ENCODE measurements at places on chromosomes 1 and 21. TPM values are rescaled to one million over a fixed set of nuclear protein-coding genes. Genes with fewer than 3 reads are reported as not detected.

Gene LCA5L
- 2.2 TPM for total RNA-seq

Gene LMOD1
- total RNA-seq, result not detected

Gene STX12
- 10.0 TPM for total RNA-seq

Gene KLHDC8A
- total RNA-seq, result 0.47 TPM

Gene CNTN2
- not detected for total RNA-seq

Gene TCHH
- 0.19 TPM for total RNA-seq

Gene CHODL
- total RNA-seq, result not detected

Gene LCE1F
- total RNA-seq, result not detected

Gene TSPAN2
- total RNA-seq, result 1.4 TPM

Gene MROH7
- total RNA-seq, result not detected

Gene RPAP2
- total RNA-seq, result 10.0 TPM

Gene HSD3B1
- total RNA-seq, result not detected

Gene MUTYH
- total RNA-seq, result 11.1 TPM

Gene MATN1
- total RNA-seq, result not detected

Gene RGSL1
- total RNA-seq, result not detected

Gene ANKRD34A
- total RNA-seq, result 0.15 TPM

Gene C1orf159
- total RNA-seq, result 13.8 TPM

Gene PDC
- not detected for total RNA-seq

Gene PTAFR
- total RNA-seq, result 0.34 TPM

Gene SLFNL1
- total RNA-seq, result not detected

Gene LHX8
- 1.2 TPM for total RNA-seq

Gene LIN28A
- total RNA-seq, result not detected

Gene LSM10
- total RNA-seq, result 46.3 TPM

Gene RBM34
- 54.1 TPM for total RNA-seq

Gene PDZK1
- 0.39 TPM for total RNA-seq

Gene RGS8
- not detected for total RNA-seq

Gene ZBTB8B
- not detected for total RNA-seq

Gene GJA8
- total RNA-seq, result not detected

Gene SLC45A1
- 8.6 TPM for total RNA-seq

Gene BPNT1
- total RNA-seq, result 18.1 TPM

Gene IFI16
- 4.8 TPM for total RNA-seq

Gene CCDC181
- 0.20 TPM for total RNA-seq

Gene A3GALT2
- total RNA-seq, result not detected

Gene TMEM125
- total RNA-seq, result not detected

Gene UBE2U
- not detected for total RNA-seq

Gene SLC30A10
- total RNA-seq, result not detected

Gene SYCP1
- not detected for total RNA-seq

Gene CIART
- total RNA-seq, result 0.95 TPM

Gene NCAM2
- not detected for total RNA-seq

Gene TDRD5
- total RNA-seq, result not detected

Gene KRTAP11-1
- not detected for total RNA-seq

Gene SPATA46
- not detected for total RNA-seq

Measured in A549 treated with ZK216348 at 1 μM for 4 hours (cell line).